ENCODE measurements at places on chromosomes 16 and 17.

DNA sequence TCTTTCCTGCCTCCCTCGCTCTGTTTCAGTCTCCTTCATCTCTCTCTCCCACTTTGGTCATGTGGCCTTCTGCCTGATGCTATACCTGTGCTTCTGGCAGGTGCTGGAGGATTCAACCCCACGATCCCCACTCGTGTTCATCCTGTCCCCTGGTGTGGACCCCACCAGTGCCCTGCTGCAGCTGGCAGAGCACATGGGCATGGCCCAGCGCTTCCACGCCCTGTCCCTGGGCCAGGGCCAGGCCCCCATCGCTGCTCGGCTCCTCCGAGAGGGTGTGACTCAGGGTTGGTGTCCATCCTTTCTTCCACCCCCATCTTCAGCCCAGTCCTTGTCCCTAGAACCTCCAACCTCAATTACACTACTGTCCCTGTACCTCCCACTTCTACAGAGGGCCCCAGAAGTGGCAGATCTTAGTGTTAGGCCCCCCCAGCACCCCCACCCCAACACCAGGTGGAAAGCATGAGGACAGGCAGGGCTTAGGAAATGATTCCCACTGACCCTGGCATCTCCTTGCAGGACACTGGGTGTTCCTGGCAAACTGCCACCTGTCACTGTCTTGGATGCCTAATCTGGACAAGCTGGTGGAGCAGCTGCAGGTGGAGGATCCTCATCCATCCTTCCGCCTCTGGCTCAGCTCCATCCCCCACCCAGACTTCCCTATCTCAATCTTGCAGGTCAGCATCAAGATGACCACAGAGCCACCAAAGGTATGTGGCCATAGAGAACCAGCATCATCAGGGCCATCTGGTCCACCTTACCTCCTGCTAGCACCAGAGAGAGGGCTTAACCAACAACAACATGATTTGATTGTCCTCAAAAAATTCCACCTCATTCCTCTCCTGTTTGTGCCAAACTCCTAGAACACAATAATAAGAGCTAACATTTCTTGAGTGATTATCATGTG lies 9.7 kb upstream of the KDM6B start:
- DNase-seq, result no peak

- DNase-seq, result no peak
Measured at GRCh38 chr16:24382762-24383407, 126.8 kb downstream of the CACNG3 start.

- peak; percentile 32 for DNase-seq
Measured at GRCh38 chr17:16419929-16420271, 4.5 kb downstream of the TRPV2 start.

GRCh38 chr16:76278980-76279379 lies 1.8 kb downstream of the CNTNAP4 start:
- DNase-seq, result no peak

DNA sequence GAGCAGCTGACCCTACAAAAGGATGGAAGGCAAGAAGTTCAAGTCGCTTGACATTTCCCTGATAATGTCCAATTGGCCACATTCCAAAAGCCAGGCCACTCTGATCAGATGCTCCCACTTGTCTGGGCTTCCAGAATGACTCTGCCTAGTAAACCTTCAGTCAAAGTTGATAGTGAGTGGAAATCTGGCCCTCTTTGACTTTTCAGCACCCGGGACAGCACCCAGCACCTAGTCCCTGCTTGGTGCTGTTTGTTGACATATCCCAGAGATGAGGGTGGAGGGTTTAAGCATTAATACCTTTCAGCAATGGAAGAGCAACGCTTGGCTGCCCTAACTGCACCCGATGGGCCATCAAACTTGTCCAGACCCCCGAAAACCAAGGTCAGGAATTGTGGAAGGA lies 131.3 kb downstream of the AIPL1 start:
- DNase-seq, result no peak

DNA sequence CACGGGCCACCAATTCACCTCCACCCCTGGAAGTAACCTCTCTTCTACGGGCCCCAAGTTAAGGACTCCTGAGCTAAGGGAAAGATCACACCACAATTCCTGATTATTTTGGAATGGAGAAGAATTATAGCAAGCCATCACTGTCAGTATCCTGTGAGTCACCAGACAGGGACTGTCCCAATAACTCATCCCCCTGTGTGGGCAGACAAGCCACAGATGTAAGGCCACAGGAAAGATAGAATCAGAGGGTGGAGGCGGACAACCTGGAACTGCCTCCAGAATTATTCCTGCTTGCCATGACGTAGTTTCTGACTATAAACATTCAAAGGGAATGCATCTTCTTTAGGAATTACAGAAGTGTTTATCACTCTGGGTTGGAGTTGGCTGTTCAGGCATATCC lies 5.8 kb upstream of the MYO1D start:
- no peak for DNase-seq

- no peak for DNase-seq
Measured at GRCh38 chr17:2402544-2402943, 1.7 kb upstream of the MNT start.

- no peak for DNase-seq
Measured at GRCh38 chr17:80382956-80383355, 32.0 kb upstream of the ENDOV start.

- DNase-seq, result no peak
Measured at GRCh38 chr17:67280279-67280678, 35.3 kb upstream of the HELZ start.
